GM12891 (cell line): ENCODE measurements at places on chromosomes 12 and 14.

DNA sequence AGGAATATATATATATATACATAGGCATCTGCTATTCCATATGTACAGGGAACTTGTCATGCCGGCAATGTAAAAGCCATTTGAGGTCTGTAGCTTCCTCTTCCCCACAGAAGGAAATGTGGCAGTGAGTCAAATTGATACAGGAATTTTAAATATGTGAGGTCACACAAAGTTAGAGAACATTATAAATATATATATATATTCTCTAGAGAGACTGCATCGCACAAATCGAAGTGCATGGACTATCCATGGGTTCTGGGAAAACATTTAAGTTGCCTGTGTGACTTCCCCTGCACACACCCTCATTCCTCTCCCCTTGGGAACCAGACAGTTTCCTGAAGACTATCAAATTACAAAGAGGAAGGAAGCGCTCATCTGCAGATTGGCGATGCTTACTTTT lies 100.9 kb upstream of the CCDC91 start:
- DNase-seq, result no peak

- DNase-seq, result peak; percentile 67
Observed at GRCh38 chr14:21087294-21088091, 11.0 kb downstream of the ZNF219 start.

DNA sequence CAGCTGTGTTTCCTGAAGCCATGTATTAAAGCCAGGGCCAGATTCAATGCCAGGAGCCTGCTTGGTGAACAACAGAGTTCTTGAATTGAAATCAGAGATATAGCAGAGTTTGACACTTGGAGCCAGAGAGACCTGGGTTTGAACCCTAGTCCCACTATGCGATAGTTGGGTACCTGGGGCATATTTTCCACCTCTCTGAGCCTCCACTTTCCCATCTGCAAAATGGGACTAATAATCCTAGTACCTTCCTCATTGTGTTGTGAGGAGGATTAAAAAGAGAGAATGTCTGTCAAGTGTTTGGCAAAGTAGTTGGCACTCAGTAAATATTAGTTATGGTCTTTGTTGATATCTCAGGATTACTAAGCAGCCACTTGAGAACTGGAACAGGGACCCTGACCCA lies 6.0 kb upstream of the HRK start:
- DNase-seq, result no peak

DNA sequence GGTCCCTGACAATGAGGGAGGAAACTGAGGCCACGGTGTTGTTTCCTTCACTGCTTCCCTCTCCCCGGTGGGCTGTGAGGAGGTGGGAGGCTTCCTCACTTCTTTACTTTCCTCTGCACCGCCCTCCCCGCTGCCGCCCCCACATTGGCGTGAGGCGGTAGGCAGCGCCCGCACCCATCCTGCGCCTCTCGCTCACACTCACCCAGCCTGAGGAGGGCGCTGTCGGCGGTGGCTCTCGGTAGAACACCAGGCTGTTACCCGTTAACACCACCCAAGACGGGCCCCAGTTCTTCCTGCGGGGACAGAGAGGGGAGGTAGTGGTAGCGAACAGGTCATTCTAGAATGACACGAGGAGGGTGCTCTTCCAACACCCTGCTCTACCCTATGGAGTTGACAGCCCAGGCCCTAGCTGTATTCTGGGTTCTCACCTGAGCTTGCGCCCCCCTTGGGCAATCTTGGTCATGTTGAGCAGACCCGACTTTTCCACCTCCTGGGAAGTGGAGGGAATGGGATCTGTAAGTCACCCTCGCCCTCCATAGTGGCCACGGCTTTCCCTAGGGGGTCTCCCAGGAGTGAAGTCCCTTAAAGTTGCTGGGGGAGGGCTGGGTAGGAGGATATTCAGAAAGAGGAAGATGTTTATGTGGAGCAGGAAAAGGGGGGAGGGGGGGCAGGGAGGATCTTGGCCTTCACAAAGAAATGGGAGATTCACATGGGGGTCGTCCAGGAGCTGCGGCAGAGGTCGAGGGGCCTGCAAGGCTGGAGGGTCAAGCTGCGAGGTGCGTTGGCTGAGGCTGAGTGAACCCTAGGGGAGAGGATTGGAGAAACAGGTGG lies 3.3 kb downstream of the ARHGAP9 start:
- DNase-seq, result peak; percentile 77

DNA sequence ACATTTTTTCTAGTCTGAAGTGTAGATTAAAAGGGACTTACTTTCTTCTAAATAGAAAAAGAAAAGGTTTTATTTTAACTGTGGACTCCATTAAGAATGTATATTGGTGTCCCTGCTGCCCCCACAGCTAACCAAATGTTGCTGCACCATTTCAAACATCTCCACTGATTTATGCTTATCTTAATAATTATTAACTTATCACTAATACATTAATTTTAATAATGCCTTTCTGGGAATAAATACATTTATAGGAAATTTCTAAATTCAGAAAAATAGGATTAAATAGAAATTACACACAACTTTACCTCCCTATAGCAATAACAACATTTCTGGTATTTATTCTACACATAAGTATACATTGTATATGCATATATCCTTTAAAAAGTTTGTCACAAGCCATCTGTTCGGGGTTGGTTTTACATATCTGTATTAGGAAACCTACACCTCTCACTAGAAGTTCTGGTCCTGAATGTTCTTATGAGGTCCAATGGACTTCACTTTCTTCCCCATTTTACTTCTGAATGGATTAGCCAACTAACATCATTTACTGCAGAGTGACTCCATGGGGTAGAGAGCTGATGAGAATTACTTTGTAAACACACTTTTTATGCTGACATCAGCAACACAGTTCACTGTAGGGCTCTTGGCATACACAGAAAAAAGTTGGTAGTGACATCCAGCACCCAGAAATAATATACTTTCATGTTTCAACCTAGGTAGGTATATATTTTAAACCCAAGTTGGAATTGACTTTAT lies 9.4 kb upstream of the SELPLG start:
- no peak for DNase-seq

DNA sequence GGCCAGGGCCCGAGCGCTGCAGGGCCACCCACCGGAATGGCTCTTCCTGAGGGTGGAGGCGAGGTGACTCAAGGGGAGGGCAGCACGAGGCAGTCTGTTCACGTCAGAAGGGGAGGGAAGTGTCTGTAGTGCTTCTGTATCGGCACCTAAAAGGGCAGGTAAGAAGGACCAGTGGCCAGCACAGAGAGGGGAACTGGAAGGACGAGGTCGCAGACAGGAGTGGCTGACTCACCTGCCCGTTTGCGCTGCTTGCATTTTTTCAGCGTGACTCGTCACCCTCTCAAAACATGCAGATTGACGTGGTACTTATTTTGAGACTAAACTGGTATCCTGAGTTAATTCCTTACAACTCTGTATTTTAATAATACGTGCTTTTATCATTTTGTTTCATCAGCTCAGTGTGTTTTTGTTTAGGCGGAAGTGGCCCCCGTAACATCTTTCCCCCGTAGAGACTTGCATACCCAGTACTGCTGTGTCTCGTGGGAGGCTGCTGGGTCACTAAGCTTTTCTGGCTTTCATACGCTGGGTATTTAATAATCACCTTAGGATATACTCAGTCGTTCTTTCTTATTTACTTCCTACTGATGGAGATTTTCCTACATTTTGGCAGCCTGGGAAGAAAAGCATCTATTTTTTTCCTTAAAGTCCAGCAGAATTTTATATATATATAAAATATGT lies 26.4 kb downstream of the SFSWAP start:
- DNase-seq, result no peak

GRCh38 chr12:93519859-93520258 lies 52.5 kb downstream of the MRPL42 start:
- DNase-seq, result no peak

DNA sequence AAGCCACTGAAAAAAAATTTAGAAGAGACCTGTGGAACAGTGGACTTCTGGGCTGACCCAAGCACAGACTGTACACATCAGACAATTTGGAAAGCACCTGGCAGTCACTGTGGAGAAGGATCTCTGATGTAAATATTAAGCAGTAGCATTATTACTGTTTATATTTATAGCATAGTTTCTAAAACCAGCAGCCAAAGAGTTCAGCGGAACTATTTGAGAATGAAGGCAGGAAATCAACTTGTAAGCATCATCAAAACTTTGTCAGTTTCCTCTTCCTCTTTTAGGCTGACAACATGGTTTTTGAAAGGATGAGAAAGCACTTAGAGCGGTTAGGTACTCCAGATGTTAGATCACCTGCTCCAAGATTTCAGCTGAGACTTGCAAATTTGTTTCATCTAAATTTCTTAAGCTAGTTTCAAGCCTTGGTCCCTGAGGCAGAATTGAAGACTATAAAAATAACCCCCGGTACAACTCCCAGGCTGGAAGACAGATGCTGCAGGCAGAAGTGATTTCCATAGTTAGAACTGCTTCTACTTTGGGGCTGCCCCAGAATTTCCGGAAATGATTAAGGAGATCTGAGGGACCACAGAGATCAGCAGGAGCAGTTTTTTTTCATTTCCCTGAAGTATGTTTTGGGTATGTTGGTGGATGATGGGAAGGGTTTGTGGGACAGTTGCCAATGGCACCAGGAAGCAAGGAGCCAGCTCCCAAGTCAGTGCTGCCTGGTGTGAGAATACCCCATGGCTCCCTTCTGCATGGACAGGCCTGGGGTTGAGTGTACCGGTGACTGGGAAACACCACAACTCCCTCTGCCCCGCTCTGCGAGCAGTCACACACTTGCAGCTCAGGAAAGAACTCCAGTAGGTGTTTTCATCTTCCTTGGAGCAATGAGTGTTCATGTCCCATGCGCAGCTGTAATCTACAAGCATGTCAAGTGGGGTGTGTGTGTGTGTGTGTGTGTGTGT lies 354.5 kb downstream of the NUAK1 start:
- DNase-seq, result no peak

DNA sequence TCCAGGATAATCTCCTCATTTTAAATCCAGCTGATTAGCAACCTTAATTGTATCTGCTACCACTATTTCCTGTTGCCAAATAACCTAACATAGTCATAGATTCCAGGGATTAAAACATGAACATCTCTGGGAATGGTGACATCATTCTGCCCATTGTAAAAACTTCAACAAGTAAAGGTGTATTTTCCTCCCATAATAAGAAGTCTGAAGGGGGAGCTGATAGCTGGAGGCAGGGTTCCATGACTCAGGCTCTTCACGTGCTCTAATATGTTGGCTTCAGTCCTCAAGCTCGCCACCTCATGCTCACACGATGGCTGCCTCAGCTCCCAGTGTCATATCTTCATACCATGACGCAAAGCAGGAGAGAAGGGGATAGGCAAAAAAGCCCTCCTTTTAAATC lies 172.0 kb upstream of the VASH1 start:
- DNase-seq, result no peak

- DNase-seq, result no peak
Observed at GRCh38 chr14:100762089-100762515, 35.4 kb downstream of the DLK1 start.

GRCh38 chr14:68553311-68553710 lies 239.6 kb downstream of the ZFP36L1 start:
- no peak for DNase-seq

GRCh38 chr12:132422381-132423043 lies 67.4 kb upstream of the FBRSL1 start:
- DNase-seq, result no peak

DNA sequence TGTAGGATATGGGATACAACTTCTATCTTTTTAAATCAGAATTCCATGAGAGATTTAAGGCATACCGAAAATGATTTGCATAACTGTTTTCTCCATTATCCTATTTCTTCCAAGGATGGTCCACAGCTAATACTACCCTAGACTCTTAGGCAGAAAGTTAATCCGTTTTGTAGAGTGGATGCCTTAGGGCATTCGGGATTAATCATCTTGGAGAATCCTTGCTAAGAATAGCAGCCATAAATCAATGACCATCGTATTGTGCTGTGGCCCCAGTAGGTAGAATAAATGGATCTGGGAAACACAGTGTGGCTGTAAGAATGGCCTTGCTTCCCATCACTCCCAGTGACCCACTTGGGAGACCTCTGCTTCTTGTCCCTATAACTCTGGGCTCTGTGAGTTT lies 99.6 kb downstream of the SSPN start:
- no peak for DNase-seq

DNA sequence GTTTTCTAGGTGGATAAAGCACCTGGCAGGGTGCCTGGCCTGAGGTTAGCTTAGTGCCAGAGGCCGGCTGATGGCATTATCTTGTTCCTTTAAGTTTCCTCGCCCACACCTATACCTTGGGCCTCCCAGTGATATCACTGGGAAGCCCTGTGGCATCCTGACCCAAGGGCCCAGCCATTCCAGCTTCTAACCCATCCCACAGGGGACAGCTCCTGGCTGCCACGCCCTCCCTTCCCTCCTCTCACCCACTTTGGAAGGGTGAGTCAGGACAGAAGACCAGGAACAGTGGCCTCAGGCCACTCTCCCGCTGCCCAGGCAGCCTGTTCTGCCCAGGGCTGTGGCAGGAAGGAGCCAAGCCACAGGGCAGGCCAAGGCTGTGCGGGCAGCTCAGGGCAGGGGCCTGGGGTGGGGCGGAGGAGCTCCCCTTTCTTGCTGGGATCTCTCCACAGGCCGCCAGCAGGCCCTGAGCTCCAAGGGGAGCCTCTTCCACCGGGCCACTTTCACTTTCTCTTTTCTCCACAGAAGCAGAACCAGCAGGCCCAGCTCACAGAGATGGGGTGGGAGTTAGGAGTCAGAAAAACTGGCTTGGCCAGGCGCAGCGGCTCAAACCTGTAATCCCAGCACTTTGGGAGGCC lies 75.1 kb downstream of the IRF2BPL start:
- DNase-seq, result peak; percentile 66
